ENCODE measurements at places on chromosomes 2 and 18. TPM values are rescaled to one million over a fixed set of nuclear protein-coding genes. Genes with fewer than 3 reads are reported as not detected.

- H3K36me3 ChIP-seq = no peaks in the 10 kb centered on the region
- DNase-seq = peak; percentile 39
- no peak overlapping the region for H3K27ac ChIP-seq
Observed at GRCh38 chr2:229313591-229313990, 42.5 kb upstream of the PID1 start.

Gene UGT1A6
- total RNA-seq = not detected

Gene SDC1
- 11.8 TPM for total RNA-seq

- H3K4me1 ChIP-seq = no peaks in the 10 kb centered on the region
- no peaks in the 10 kb centered on the region for H3K27me3 ChIP-seq
- no peaks in the 10 kb centered on the region for H3K36me3 ChIP-seq
- no peak overlapping the region for H3K4me3 ChIP-seq
Observed at GRCh38 chr18:56929886-56930285, 217.0 kb upstream of the BOD1L2 start.

- no peaks in the 10 kb centered on the region for H3K36me3 ChIP-seq
- DNase-seq = no peak
- no peaks in the 10 kb centered on the region for H3K4me1 ChIP-seq
- no peak overlapping the region for H3K27ac ChIP-seq
- H3K4me3 ChIP-seq = no peak overlapping the region
- H3K27me3 ChIP-seq = no peaks in the 10 kb centered on the region
Observed at GRCh38 chr18:11245879-11246278, 96.5 kb upstream of the PIEZO2 start.

- H3K4me3 ChIP-seq = no peak overlapping the region
- H3K27ac ChIP-seq = no peak overlapping the region
- no peak for DNase-seq
- H3K36me3 ChIP-seq = no peaks in the 10 kb centered on the region
Observed at GRCh38 chr18:29496152-29496680, 1319.3 kb upstream of the CDH2 start.

GRCh38 chr2:158006961-158007719 lies 94.5 kb upstream of the UPP2 start:
- peaks cover 4% of the 10 kb centered on the region for H3K27me3 ChIP-seq
- DNase-seq = no peak
- H3K4me1 ChIP-seq = no peaks in the 10 kb centered on the region
- no peak overlapping the region for H3K4me3 ChIP-seq
- H3K27ac ChIP-seq = no peak overlapping the region

- no peak overlapping the region for H3K27ac ChIP-seq
- no peak for DNase-seq
- peaks cover 10% of the 10 kb centered on the region for H3K4me1 ChIP-seq
- peaks cover 23% of the 10 kb centered on the region for H3K36me3 ChIP-seq
Observed at GRCh38 chr2:63856303-63856603, 14.6 kb downstream of the UGP2 start.
